ENCODE measurements at places on chromosomes 4 and X.

- no peak for DNase-seq
These were observed 342.7 kb downstream of the GLUD2 start for GRCh38 chrX:121389976-121390714.

GRCh38 chr4:7206911-7207567 lies 14.7 kb downstream of the SORCS2 start:
- no peak for DNase-seq

GRCh38 chr4:38132843-38133662 lies 172.9 kb downstream of the PTTG2 start:
- no peak for DNase-seq

- no peak for DNase-seq
These were observed 107.4 kb upstream of the ANK2 start for GRCh38 chr4:112942077-112942476.

DNA sequence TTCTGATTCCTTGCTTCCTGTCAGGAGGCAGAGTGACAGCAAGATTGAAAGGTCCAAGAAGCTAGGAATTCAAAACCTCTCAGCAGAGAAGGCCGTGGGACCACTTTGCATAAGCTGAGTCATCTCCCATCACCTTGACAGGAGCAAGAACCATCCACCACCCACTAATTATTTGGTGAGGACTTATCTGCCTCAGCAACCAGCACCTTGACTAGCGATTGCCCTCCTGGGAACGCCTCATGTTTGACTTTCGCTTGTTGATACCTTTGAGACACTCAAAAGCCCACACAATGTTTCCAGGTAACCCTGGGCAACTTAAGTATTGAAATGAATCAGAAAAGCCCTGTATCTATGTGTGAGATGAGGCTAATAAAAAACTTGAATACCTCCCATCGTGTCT lies 233.5 kb upstream of the GYPA start:
- DNase-seq = no peak

DNA sequence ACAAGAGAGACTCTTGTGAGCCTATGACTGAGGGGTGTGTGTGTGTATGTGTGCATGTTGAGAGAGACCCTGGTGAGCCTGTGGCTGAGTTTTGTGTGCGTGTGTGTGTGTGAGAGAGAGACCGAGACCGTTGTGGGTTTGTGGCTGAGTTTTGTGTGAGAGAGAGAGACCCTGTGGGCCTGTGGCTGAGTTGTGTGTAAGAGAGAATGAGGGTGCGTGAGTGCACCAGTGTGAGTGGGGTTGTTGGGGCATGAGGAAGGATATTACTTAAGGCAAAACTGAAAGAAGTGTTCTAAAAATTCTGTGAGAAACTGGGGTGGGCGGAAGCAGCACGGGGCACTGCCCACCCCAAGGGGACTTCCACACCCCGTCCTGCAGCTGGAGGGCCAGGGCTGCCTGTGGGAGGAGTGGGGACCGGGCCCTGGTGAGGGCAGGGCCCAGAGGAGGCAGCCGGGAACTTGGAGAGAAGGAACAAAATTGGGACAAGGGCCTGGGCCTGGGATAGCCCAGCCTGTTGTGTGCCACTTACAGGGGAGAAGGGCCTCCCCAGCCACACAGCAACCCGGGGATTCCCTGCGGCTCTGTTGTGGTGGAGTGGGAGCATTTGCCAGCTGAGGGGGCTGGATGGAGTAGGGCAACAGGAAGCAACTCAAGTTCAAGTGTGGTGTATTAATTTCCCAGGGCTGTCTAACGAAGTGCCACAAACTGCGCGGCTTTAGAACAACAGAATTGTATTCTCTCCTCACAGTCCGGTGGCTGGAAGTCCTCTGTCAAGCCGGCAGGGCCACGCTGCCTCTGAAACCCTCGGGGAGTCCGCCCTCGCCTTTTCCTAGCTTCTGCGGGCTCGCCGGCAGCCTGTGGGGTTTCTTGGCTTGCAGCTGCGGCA lies 22.1 kb downstream of the TMEM131L start:
- peak; percentile 79 for DNase-seq

DNA sequence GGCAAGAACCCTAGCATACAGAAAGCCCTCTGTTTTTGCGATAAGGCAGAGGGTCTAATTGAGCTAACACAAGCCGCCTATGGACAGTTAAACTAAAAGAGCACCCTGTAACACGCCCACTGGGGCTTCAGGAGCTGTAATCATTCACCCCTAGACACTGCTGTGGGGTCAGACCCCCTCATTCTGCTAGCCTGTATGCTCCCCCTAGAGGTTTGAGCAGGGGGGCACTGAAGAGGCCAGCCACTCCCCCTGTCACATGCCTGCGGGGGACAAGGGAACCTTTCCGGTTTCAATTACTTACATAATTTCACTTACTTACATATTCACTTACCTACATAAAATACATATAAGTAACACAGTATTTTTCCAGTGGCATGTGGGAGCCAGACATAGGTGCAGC lies 469.5 kb upstream of the FAM241A start:
- no peak for DNase-seq

- DNase-seq = no peak
These were observed 5.9 kb downstream of the SPARCL1 start for GRCh38 chr4:87523307-87523706.

GRCh38 chr4:48127682-48128404 lies 6.2 kb downstream of the TXK start:
- DNase-seq = peak; percentile 68

GRCh38 chr4:180058691-180059215 lies 2184.4 kb upstream of the TENM3 start:
- no peak for DNase-seq

Measured in CD4-positive, alpha-beta T cell treated with Interleukin-15 for 1 hour (primary cell).